ENCODE measurements at places on chromosomes 2 and 18.

GRCh38 chr18:57436191-57436964 is 1.2 kb downstream of the ONECUT2 start:
- peak; percentile 52 for DNase-seq

- DNase-seq, result no peak
These were observed 54.8 kb downstream of the TMEM200C start for GRCh38 chr18:5840547-5840946.

GRCh38 chr2:63503818-63504217 is 84.5 kb downstream of the WDPCP start:
- no peak for DNase-seq

DNA sequence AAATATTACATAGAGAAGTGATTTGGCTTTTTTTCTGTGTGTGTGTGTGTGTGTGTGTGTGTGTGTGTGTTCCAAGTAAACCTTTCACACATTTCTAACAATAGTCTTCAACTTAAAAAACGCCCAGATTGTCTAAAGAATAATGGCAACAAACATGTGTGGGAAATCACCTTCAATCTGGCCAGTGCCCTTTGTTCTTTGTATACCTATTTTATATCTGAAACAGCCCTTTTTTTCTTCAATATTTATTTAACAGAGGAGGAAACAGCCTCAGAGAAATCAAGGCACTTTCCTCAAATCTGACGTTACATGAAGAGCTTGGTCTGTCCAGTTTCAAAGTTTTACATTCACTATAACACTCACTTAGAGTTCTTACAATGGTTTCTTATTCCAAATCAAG is 25.3 kb downstream of the CCDC195 start:
- DNase-seq, result no peak

DNA sequence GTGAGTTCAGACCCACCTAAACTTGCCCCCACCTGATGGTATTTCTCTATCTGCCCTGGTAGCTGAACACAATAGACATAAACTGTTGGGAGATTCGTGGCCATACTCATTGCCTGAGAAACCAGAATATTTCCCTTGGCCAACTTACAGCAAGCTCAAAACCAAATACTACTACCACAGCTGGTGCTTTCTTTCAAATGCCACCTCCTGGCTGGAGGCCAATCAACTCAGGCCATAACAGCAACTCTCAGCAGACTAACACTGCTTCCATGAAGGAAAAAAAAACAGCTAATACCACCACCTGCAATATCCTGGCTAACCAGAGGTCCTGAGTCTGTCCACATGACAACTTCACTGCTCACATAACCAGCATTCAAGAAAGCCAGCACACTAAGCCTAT is 373.1 kb downstream of the CMPK2 start:
- DNase-seq, result no peak

GRCh38 chr2:210387074-210387473 is 72.1 kb upstream of the MYL1 start:
- no peak for DNase-seq

DNA sequence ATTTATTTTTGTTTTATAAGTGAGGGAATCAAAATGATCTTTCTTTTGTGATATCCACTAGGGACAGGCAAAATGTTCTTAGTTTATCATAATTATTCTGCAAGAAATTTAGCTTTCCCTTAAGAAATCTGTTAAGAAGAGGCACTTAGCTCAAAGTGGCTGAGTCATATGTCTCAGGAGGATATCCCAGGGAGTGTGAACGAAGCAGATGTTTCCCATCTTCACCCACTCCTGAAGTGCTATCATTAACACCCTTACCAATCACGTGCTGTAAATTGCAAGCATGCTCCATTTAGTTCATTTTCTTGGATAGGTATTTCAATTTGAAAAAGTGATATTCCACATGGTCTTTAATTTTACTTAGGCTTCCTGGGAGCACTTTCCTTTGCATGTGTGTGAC is 774.3 kb upstream of the TMEFF2 start:
- DNase-seq, result no peak

DNA sequence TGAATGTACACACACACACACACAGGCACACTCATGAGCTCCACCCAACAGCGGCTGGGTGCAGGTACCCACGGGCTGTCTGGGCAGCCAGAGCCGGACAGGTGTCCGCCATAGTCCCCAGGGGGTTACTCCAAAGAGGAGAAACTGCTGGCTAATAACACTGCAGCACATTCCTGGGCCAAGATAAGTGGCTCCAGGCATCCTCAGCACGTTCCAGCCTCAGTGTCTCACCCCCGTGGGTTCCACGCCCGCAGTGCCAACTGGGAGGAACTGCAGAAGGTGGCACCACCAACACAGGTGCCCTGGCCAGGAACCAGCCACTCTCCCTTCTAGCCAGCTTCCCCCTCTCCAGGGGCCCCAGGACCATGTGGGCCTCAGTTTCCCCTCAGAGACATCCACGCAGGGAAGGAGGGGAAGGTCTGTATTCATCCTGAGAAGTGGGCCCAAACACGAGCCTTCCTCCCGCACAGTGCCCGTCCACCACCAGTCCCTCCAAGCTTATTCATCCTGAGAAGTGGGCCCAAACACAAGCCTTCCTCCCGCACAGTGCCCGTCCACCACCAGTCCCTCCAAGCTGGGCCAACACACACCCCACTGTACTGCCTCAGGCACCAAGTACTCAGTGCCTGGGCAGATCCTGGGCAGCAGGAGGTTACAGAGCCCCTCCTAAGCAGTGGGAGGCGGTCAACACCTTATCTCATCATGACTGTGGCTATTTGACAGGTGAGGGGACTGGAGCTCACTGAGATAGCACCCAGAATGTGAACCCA is 47.6 kb downstream of the TNS1 start:
- no peak for DNase-seq

GRCh38 chr2:60676706-60677330 is 79.2 kb upstream of the PAPOLG start:
- DNase-seq, result no peak

GRCh38 chr18:69774831-69775230 is 172.8 kb downstream of the CD226 start:
- no peak for DNase-seq

DNA sequence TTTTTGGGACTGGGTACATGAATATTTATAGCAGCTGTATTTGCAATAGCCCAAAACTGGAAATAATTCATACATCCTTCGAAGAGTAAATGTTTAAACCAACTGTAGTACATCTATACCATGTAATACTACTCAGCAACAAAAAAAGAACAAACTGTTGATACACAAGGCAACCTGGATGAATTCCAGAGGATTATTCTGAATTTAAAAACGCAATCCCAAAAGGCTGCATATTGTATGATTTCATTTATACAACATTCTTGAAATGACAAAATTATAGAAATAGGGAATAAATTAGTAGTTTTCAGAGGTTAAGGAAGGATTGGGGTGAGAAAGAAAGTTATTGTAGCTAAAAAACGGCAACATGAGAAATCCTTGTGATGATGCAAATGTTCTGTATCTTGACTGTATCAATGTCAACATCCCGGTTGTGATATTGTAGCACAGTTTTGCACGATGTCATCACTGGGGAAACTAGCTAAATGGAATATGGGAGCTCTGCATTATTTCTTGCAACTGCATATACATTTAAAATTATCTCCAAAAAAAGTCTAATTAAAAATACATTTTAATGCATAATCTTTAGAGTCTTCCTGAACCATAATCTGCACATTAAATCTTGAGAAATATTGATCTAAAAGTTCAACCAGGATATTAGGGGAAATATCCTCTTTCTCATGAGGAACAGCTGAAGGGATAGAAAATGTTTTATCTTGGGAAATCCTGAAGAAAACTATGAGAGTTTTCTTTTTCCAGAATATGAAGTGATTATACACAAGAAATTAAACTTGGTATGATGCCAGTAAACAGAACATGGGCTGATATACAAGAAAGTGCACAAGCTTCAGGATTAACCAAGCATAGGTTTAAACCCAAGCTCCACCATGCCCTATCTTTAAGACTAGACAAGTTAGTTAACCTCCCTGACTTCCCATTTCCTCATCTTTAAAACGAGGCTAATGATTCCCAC is 21.9 kb downstream of the EVA1A start:
- no peak for DNase-seq

GRCh38 chr2:233605680-233606079 is 11.8 kb upstream of the UGT1A8 start:
- DNase-seq, result no peak

- DNase-seq, result no peak
These were observed 20.8 kb downstream of the DBI start for GRCh38 chr2:119387381-119388129.

DNA sequence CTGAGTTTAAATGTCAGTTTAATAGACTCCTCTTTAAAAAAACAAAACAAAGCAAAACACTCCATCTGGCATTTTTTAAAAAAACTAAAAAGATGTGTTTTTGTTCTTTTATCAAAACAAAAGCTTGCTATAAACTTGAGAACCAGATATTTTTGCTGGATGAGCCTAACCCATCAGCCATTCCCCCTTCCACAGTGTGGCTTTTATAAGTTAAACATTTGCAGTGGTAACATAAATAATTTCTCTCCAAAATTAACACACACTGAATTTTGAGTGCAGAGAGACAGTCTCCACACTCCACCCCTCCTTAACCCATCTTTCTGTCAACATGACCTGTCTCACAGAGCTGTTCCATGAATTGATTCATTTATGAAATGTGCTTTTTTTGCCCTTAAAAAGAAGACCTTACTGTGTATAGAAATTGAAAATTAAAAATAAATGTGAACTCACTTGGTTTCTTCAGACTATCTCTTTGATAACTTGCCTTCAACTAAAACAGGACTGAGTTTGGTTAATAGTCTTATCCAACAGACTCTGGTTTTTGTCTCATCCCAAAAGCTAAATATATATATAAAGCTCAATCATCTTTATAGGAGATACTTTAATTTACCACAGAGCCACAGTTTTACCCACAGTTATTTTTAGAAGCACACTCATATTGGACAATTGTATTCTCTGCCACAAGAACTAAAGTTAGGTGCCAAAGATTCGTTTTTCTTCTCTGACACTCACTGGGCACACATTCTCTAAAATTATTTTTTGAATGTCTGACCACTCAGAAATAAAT is 64.8 kb upstream of the STK39 start:
- DNase-seq, result no peak

- DNase-seq, result no peak
These were observed 332.8 kb upstream of the MMADHC start for GRCh38 chr2:149920389-149920788.

DNA sequence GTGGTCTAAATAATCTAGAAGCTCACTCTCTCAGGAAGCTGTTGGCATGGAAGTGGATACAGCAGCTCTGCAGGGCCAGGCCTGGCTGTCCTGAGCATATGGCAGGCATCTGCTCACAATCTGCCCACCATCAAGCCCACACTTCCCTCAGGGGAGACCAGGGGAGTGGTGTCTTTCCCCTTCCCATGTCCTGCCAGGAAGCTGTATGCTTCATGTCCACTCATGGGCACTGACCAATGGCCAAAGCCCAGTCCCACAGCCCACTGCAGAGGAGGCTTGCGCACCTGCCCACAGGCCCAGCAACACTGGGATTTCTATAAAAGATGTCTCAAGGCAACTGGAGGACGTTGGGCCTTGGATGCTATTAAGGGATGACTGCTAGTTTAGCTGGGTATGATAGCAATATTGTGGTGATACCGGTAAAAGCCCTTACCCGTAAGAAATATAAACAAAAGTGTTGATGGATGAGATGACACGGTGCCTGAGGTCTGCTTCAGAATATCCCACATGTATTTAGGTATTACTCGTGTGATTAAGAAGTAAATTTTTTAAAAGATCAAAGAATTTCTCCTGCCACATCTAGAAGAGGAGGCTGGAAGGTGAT is 106.7 kb upstream of the CTDP1 start:
- DNase-seq, result no peak

GRCh38 chr2:127000937-127001336 is 102.2 kb downstream of the TEX51 start:
- DNase-seq, result no peak

- DNase-seq, result no peak
These were observed 46.7 kb downstream of the LYPD6B start for GRCh38 chr2:149084924-149085795.

GRCh38 chr2:165499131-165499530 is 29.6 kb downstream of the CSRNP3 start:
- no peak for DNase-seq

- no peak for DNase-seq
These were observed 272.3 kb downstream of the CDH20 start for GRCh38 chr18:61605376-61606067.

- no peak for DNase-seq
These were observed 17.1 kb downstream of the PXDN start for GRCh38 chr2:1727101-1727771.

DNA sequence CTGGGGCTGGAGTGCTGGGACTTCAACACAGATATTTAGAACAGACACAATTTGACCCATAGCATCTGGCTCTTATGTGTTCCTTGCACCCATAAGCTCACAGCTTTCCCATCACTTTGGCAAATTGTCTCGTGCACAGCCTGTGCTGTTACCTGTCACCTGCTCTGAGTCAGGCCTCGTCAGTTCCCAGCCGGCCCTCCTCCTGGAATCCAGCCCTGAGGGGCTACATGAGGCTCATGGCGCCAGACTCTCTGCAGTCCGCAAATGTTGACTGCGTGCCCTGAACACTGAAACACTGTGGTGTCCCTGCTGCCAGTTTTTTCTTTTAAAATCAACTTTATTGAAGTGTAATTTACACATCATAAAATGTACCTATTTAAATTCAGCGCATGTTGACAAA is 65.4 kb upstream of the BZW1 start:
- no peak for DNase-seq

- DNase-seq, result no peak
These were observed 1552.3 kb upstream of the SLC39A10 start for GRCh38 chr2:194104687-194105086.

- DNase-seq, result no peak
These were observed 77.6 kb downstream of the KCMF1 start for GRCh38 chr2:85048534-85048933.

GRCh38 chr2:201419986-201420385 is 31.3 kb downstream of the TRAK2 start:
- DNase-seq, result no peak

DNA sequence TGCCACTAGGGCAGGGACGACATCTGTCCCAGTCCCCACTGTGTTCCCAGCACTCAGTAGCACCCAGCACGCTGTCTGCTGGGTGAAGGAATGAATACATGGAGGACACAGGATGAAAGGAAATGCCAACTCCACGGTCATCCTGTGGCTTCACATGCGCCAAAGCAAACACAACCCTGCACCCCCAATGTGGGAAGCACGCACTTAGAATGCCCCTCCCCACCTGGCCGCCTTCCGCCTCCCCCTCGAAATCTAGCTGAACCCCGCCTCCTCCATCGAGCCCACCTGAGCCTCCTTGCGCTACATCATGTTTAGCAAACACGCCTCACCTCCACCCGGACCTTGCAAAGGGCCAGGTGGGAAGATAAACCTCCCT is 33.9 kb downstream of the ADCY3 start:
- no peak for DNase-seq

- DNase-seq, result no peak
These were observed 55.7 kb downstream of the CCDC93 start for GRCh38 chr2:117958186-117958585.

- no peak for DNase-seq
These were observed 162.7 kb downstream of the MYO3B start for GRCh38 chr2:170340693-170341068.

Measured in NCI-H2107 (cell line).